Iris pigment epithelial cell (primary cell): ENCODE measurements at places on chromosomes 5 and 9.

- DNase-seq, result no peak
Observed at GRCh38 chr9:130720762-130721161, 27.2 kb downstream of the EXOSC2 start.

GRCh38 chr9:16687678-16688369, 182.6 kb downstream of the BNC2 start:
- DNase-seq, result peak; percentile 27

DNA sequence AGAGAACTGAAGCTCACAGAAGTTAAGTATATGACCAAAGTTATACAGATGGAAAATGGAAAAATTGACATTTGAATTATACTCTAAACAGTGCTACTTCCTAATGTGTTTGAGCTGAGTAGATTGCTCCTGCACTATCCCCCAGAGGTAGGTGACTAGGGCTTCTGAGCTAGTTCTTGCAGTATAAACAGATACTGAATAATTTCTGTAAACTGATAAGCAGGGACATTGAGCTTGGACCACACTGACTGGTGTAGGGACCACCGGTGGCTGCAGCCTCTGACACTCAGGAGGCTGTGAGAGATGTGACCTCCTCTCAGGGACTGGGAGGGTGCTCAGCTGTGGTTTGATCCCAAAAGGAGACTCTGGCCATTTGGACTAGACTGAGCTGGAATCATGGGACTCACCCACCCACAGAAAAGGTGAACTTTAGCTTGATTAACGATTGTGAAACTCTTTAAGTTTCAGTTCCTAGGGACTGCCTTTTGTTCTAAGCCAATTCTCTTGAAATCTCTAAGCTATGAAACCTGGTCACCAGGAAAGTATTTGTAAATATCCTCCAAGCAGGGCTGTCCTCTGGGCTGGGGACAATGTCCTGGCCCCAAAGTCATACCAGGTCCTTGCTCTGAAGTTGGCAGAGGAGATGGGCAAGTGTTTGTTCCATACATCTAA, 291.5 kb downstream of the SEC61B start:
- DNase-seq, result no peak

DNA sequence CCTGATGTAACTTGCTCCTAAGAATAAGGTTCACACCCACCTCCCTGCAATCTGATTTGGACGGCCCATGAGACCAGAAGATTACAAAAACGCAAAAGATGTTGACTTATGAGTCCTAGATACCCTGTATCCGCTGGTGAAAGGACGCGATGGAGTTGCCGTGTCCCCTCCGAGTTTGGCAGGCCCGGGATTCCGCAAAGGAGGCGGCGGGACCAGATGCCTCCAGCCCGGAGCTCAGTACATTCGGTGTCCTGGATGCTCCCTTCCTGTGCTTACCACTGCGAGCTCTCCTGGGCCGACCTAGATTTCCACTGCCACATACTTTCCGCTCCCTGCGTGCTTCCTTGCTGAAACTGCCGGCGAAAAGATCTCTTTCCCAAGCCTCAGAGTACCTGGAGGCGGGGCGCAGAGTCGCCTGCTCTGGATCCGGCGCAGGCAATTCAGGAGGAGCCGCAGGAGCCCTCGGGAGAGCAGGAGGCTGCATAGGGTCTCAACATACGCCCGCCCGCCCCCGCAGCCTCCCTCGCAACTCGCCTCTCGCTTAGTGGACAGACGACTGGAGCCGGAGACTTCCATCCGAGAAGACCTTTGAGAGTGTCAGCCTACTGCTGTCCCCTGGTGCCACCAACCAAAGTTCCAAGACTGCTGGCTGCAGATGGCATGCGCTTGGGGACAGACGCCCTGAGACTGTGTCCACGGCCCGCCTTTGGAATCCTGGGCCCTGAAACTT, 39.8 kb downstream of the ANXA2R start:
- peak; percentile 57 for DNase-seq

GRCh38 chr9:126957687-126958053, 43.1 kb downstream of the RALGPS1 start:
- DNase-seq, result peak; percentile 43

DNA sequence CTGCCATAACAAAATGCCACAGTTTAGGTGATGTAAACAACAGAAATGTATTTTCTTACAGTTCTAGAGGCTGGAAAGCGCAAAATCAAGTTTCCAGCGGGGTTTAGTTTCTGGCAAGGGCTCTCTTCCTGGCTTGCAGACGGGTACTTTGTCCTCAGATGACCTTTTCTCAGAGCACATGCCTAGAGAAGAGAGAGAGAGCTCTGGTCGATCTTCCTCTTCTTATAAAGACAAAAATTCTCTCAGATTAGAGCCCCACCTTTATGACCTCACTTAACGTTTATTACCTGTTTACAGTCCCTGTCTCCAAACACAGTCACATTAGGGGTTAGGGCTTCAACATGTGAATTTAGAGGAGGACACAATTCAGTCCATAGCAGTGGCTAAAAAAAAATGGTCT, 119.7 kb downstream of the CETN3 start:
- DNase-seq, result peak; percentile 4

GRCh38 chr9:74800226-74800625, 87.5 kb downstream of the TRPM6 start:
- DNase-seq, result no peak

GRCh38 chr5:98750693-98751092, 22.8 kb upstream of the RGMB start:
- peak; percentile 38 for DNase-seq

DNA sequence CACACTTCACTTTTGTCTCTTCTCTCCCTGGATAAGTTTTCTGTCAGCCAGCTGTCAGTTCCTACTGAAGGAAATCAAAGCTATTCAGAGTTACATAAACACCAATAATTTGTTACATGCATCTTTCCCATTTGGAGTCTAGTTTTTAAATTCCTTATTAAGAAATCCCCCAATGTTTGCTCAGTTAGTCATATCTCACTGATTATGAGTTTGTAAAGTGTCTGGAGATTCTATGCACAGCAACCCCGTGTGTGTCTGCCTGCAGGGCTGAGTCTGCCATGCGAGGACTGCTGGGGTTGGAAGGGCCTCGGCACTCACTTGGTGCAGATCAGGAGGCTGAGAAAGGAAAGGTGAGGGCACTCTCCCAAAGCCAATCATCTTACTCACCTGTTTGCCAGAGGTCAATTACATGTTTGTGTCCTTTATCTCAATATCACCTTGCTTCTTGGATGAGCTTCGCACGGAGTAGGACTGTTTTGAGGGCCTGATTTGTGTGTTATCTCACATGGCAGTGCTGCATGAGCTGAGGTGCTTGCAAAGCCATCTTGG, 3.3 kb downstream of the ANKRD34B start:
- peak; percentile 18 for DNase-seq

DNA sequence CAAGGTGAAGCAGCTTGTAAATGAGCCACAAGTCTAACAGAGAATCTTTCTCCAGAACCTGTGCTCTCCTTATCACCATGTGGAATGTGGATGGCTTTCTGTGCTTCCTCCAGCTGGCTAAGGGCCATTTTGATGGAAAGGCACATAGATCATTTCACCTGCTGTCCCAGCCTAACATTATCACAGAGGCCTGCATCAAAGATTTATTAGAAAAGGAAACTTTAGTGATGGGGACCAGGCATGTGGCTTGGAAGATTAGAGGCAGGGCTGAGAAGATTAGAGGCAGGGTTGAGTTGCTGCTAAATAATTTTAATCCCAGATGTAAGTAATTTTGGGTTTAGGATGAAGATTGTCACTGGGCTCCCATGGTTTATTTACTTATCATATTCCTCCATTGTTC, 6.3 kb downstream of the SPEF2 start:
- DNase-seq, result no peak

DNA sequence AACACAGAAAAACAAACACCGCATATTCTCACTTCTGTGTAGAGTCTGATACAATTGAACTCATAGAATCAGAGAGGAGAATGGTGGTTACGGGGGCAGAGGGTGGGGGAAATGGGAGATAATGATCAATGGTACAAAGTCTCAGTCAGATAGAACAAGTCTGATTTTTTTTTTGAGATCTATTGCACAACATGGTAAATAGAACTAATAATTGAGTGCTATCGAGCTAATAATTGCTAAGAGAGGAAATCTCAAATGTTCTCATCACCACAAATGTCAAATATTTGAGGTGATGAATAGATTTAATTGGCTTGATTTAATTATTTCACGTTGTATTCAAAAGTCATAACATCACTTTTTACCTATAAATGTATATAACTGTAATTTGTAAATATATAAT, 121.0 kb upstream of the SPIN1 start:
- DNase-seq, result no peak

DNA sequence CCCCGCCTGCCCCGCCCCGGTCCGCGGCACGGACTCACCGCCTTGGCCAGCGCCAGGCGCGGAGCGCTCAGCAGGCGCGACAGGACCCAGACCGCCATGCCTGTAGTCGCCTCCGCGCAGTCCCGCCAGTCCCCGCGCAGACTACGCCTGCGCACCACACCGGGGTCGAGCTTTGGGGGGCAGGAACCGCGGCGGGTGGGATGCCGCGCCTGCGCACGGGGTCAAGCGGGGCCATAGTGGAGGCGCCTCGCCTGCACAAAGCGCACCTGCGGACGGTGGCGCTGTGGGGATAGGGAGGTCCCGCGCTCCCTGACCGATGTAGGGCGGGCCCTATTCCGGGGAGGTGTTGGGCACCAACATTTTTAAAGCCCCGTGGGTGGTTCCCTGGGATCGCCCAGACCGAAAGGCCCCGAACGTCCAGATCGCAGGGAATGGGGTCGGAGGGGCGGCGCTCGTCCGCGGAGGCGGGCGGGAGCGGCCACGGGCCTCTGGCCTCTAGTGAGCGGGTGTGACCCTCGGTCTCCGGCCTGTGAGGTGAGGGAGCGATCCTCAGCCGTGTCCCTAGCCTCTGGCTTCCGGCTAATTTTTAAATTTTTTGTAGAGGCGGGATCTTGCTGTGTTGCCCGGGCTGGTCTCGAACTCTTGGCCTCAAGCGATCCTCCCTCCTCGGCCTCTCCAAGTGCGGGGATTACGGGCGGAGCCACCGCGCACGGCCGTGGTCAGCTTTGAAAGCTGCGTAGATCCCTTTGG, 70.8 kb upstream of the LPCAT1 start:
- no peak for DNase-seq

- DNase-seq, result no peak
Observed at GRCh38 chr5:139251281-139251687, 42.3 kb upstream of the MATR3 start.

GRCh38 chr5:54357408-54358058, 47.2 kb upstream of the ARL15 start:
- no peak for DNase-seq

DNA sequence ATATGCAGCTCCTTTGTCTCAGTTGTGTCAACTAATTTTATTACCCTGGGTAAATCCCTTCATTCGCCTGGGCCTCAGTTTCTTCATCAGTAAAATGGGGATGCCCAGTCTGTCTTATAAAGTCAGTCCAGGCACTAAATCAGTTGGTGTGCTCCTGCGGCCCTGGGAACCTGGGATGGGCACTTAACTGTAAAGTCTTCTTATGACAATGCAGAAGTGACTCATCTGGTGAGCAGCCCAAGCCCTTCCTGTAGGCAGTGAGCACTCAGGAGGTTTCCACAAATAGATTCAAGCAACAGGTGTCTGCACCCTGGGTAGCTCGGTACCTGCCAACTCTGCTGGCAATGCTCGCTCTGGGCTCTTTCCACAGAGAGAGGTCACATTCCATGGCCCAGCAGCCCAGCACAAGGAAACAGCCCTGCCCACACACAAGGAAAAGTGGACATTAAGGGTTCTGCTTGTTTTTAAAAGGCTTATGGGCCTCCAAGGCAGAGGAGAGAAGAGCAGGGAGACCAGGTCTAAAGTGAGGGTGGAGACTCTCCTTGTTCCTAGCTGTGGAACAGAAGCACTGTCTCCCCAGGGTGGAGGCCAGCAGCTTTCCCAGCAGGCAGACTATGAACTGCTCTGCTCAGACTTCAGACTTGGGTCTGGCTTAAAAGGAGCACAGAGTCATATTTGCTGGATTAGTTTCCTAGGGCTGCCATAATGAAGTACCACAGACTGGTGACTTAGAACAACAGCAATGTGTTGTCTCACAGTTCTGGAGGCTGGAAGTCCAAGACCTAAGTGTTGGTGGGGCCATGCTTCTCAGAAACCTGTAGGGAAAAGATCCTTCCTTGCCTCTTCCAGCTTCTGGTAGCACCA, 89.7 kb upstream of the ADRA1B start:
- DNase-seq, result peak; percentile 86

DNA sequence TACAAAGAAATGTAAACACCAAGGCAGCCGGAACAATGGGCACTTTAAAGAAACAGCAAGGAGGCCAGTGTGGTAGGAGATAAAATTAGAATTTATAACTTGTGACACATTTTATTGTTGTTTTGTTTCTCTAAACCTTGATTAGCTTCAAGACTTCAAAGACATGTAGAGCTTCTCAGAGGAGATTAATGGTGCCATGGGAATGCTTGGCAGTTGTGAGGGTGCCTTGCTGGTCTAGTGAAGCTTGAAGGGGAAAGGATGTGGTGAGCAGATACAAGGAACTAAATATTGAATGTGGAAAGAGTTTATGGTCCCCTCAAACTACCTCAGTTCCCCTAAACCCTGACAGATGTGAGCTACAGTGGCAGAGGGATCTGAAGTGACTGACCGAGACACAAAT, 322.4 kb upstream of the ADAMTS16 start:
- no peak for DNase-seq
